ENCODE measurements at places on chromosomes 6 and 20.

DNA sequence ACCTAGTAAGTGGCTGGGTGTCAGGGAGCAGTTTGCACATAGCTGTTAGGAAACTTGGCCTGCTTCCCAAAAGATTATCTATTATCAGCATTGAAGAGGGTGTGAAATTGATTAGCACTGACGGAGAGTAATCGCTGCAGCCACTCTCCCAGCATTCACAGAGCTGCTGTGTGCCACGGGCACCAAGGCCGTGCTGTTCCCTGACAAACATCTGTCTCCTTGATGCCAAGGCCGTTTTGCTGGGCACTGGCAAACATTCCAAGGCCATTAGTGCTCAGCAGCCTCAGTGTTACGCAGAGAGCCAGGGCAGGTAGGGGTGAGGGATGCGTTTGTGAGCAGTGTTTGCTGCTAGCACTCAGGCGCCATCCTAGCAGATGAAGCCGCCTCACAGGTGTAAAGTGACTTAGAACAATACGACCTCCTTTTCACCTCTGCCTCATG lies 57.7 kb upstream of the VSTM2L start:
- DNase-seq, result no peak

- no peak for DNase-seq
Measured at GRCh38 chr6:134849920-134850447, 99.9 kb downstream of the ALDH8A1 start.

GRCh38 chr6:133553652-133554051 lies 312.5 kb downstream of the EYA4 start:
- DNase-seq, result no peak

DNA sequence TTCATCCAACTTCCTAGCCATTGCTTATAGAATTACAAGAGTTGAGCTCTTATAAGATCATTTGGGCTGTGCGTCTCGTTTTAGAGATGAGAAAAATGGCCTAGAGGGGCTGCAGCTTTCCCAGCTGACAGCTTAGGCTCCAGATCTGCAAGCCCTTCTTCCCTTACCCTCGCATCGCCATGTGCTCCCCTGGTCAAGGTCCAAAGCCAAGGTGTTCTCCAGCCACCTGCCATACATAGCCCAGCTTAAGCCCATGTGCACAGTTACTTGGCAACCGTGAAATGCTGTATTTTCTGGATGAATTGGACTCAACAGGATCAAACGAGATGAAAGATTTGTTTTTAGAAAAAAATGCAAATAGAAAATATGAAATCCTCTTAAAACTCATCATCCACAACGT lies 7.9 kb downstream of the MAP3K4 start:
- DNase-seq, result no peak

DNA sequence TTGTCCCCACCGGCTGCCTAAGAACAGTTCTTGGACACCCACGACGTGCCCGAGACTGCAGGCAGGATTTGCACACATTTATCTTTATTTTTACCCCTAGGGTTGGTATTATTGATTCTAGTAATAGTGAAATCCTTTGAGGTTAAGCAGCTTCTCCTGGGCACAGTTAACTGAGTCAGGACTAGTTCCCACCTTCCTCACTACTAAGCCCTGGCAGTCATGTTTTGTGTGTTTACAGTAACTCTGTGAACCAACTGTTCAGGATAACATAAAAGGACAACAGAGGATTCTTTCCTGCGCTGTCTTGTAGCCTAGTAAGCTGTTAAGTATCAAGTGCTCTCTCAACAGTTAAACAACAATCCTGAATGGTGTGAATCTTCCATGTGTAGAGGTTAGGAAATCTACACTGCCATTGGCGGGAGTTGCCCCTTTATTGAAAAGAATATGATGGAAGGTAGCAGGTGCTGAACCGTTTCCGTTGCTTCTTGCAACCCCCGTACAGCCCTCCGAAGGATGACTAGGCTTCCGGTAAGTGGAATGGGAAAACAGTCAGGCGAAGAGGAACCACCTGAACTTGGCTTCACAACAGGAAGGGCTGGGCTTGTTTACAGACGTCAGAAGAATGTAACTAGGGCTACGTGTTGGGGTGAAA lies 979 bp upstream of the SOD2 start:
- no peak for DNase-seq

DNA sequence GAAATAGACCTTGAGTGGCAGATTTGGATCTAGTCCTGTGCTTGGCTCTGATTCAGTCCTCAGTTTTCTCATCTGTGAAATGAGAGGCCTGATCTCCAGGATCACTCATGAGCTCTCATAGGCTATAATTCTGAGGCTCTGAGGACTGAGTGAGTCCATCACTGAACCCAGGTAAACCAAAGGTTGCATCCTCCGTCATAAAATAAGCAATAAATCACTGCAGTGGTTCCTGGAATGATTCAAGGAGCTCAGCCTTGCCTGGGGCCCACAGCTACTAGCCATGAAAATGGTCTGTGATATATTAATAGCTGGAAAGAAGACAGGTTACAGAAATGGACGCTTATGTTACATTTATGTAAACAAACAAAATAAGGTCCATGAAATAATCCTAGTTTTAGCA lies 124.8 kb downstream of the MAP3K7 start:
- no peak for DNase-seq

GRCh38 chr20:22791396-22791795 lies 207.0 kb upstream of the FOXA2 start:
- DNase-seq, result no peak

GRCh38 chr6:82364087-82365015 lies 734 bp downstream of the TPBG start:
- DNase-seq, result peak; percentile 35

DNA sequence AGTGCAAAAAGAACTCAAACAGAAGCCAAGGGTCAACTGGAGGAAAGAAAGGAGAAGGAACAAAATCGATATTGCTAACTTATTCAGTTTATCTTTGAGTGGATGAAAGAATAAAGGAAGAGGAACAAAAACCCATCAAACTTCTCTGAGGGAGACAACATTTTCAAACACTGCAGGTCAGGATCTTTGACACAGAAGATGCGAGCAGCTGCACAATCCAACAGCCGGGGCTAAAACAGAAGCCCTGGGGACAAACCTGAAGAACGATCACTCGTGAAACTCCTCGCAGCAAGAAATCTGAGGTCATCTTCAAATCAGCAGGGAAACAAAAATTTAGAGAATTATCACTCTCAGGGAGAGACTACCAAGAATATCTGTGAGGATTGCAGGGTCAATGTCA lies 14.2 kb downstream of the SLC23A2 start:
- DNase-seq, result no peak

- no peak for DNase-seq
Measured at GRCh38 chr20:51341581-51341980, 200.9 kb downstream of the NFATC2 start.

GRCh38 chr20:55586610-55587009 lies 418.7 kb downstream of the CBLN4 start:
- no peak for DNase-seq

GRCh38 chr6:86153521-86153920 lies 510.8 kb upstream of the SYNCRIP start:
- DNase-seq, result no peak

- DNase-seq, result no peak
Measured at GRCh38 chr20:18858816-18859215, 45.2 kb downstream of the SCP2D1 start.

DNA sequence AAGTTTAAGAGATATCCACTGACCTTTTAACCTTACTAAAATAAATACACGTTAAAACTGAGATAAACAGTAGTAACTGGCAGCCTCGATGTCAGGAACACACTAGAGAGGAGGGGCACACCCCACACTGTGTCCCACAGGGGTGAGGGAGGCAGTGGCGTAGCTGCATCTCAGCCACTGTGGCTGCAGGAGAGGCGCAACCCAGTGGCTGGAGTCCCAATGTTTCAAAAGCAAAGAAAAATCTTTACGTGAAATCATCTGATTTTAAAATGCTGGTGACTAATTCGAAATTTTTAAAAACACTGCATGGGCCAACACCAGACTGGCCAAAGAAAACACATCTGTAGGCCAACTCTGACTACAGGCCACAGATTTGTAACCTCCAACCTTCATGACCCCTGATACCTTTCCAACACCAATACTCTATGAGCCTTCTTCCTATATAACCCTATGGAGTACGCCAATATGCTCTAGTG lies 54.7 kb downstream of the TRAM2 start:
- DNase-seq, result no peak

GRCh38 chr6:138971601-138972000 lies 16.5 kb downstream of the REPS1 start:
- DNase-seq, result no peak

GRCh38 chr20:22717466-22717865 lies 133.1 kb upstream of the FOXA2 start:
- DNase-seq, result no peak

DNA sequence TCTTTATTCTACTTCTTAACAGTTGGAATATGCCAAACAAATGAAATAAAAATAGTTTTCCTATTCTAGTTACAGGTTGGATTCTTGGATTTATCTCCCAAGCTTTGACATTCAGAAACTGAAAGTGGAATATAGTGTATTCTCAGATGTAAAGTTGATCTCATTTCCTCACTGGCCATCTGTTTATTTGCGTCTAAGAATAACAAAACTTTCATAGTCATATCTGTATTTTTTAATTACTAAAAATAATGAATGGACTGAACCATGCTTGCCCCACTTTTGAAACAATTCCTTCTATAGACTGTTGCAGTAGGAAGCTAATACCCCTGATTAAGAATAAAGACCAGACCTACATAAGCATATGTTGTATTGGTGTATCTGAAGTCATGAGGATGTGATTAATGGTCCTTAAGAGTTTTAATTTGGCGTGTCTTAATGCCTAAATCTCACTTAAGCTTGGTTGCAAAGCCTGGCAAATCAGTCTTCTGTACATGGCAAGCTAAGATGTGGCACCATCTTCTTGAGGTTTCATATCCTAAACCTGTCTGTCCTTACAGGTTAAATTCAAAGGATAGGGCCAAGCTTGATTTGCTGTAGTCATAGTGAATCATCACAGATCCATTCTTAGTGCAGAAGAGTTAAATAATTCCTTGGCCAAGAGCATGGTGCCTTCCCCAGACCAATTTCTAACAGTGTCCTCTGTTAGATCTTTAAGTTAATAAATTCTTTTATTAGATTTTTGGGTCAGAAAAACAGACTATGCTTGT lies 58.9 kb downstream of the FOXO3 start:
- DNase-seq, result no peak

- no peak for DNase-seq
Measured at GRCh38 chr6:7304821-7305220, 8.2 kb downstream of the SSR1 start.

DNA sequence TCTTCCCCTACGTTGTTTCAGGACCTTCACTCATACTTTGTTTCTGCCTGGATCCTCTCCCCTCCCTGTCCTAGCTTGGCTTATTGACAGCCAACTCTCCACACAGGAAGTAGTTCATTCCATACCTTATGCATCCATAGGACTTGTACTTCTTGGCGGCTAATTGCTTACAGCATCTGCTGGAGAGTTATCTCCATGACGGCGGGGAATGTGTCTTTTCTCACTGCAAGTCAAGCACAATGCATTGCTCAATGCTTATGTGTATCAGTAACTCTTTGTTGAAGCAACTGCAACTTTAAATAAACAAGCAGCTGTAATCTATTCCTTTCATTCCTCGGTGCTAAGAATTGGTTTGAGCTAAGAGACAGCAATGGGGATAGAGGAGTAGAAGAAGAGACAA lies 551.3 kb upstream of the EPHA7 start:
- no peak for DNase-seq

- DNase-seq, result no peak
Measured at GRCh38 chr6:86937219-86938079, at the start of gene HTR1E. HTR1E (plus strand) TSS chr6:86937528; CDS start chr6:87015335, 77,807 bp downstream.

DNA sequence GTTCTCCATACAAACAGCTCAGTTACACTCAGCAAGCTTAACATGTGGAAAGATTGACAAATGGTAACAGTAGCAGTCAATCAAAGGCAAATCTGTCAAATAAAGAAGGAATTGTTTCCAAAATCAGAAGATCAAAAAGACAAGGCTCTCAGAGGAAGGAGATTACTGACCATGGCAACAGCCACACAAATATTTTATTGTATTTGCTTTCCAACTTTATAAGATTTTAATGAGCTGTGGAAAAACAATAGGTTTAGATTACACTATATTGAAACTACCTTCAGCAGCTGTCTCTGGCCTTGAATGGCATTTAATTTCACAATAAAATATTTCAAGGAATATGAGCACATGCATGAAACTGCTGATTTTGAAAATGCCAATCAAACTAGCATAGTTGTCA lies 1143.9 kb upstream of the GJE1 start:
- peak; percentile 68 for DNase-seq

DNA sequence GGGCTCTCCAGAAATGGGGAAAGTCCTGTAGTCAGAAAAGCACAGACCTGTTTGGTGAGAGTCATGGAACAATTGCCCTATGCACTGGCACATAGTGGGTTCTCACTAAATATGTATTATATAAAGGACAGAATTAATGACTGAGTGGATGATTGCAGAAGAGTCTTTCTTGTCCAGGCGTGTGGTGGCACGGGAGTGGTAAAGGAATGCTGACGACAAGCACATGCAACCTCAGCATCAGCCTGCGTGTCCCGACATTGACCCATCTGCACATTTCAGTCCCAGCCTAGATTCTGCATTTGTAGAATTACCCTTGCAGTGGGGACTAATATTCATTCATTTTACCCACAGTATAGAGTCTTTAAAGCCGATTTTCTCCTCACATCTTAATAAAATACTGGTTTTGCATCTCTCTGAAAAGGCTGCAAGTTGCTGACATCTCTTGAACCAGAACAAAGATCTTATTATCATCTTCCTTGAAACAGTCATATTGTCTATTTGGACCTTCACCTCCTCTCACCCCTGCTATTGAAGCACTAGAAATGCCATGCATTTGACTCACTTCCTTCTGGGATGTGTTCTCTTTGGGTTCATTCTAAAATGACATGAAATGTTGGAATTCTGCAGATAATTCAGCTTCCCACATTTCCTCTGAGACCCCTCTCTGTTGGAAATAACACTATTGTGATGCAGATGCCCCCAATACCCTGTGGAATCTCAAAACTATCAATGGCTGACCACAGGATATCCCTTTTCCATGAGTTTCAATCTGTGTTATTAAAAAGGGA lies 883.6 kb upstream of the FLRT3 start:
- peak; percentile 95 for DNase-seq

DNA sequence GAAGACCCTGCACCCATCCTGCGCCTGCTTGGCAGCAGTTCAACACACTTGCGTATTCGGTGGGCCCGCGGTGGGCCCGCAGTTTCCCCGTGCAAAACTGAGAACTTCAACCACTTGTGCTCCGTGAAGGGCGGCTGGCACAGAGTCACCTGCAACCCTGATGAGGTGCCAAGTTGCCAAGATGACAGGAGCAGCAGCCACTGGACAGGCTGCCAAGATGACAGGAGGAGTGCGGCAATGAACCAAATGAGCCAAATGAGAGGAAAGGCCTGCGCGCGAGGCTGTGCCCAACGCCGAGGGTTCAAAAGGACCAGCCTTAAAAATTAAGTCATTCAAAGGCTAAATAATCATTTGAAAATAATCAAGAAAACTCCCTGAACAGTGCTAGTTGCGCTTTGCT lies 20.1 kb downstream of the DIDO1 start:
- no peak for DNase-seq

GRCh38 chr20:44643596-44644229 lies 7.8 kb downstream of the ADA start:
- DNase-seq, result peak; percentile 45

GRCh38 chr20:22368235-22368634 lies 216.1 kb downstream of the FOXA2 start:
- DNase-seq, result no peak

- DNase-seq, result peak; percentile 22
Measured at GRCh38 chr6:111606620-111607115, 990 bp upstream of the TRAF3IP2 start.

- no peak for DNase-seq
Measured at GRCh38 chr6:86949771-86950170, 12.4 kb downstream of the HTR1E start.

GRCh38 chr6:34056305-34057108 lies 89.4 kb downstream of the GRM4 start:
- DNase-seq, result peak; percentile 22

GRCh38 chr6:46967826-46968349 lies 46.1 kb upstream of the ADGRF5 start:
- DNase-seq, result no peak
